Coronary artery (tissue), 2 donors: ENCODE measurements at places on chromosomes 3 and 15.

- DNase-seq: no peak
These were observed 29.1 kb downstream of the FGD5 start for GRCh38 chr3:14847613-14848541.

DNA sequence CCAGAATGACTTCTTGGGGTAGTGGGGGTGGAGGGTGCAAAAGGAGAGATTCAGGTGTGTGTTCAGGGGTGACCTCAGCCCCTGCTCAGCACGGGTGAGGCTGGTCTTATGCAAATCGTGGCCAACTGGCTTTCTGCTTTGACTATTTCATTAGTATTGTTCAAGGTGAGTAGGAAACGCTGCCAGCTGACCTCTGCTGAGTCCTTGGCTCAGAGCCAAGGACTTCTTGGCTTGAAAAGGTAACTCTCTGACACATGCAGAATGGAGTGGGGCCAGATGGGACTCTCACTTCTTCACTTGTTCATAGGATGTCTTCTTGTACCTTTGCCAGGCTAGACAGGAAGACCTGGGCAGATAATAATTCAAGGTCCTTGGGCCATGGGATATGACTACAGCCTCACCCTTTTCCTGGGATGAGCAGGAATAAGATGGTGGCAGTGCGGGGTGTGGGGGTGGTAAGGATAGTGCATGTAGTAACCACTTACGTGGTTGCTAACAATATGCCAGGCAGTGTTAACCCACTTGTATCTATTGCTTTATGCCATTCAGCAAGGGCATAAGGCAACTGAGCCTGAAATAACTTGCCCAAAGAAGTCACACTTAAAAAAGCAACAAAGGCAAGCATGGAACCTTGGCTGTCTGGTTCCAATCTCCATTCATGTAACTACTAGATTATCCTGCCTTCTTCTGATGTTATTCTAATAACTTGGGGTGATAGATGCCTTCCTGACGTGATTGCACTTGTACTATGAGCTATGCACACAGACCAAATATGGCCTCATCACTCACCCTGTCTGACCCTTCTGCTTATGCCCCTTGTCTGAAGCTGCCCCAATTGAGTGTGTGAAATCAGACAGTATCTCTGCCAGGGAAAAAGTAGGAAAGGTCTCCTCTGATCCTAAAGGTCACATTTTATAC is 193.1 kb downstream of the NR1D2 start:
- DNase-seq: no peak

DNA sequence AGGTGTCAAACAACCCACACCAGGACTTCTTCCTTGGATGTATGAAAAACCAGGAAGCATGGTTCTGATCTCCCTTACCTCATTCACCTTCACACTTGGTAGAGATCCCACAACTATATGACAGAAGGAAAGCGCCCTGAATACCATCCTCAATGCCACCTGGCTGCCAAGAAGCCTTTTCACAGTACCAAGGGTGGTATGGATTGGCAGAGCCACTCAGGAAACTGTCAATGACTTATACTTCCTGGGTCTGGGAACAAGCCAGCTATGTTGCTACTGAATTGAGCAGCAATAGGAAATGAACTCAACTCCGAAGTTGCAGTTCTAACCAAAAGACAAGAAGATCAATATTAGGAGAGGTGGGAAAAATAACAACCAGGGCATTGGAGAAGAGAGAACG is 72.5 kb upstream of the PSMD6 start:
- DNase-seq: no peak

GRCh38 chr15:68326711-68327354 is 49.3 kb downstream of the FEM1B start:
- no peak for DNase-seq

- no peak for DNase-seq
These were observed 462.1 kb downstream of the MFSD1 start for GRCh38 chr3:159263750-159264553.

GRCh38 chr15:64009798-64010261 is 36.5 kb downstream of the DAPK2 start:
- DNase-seq: no peak

DNA sequence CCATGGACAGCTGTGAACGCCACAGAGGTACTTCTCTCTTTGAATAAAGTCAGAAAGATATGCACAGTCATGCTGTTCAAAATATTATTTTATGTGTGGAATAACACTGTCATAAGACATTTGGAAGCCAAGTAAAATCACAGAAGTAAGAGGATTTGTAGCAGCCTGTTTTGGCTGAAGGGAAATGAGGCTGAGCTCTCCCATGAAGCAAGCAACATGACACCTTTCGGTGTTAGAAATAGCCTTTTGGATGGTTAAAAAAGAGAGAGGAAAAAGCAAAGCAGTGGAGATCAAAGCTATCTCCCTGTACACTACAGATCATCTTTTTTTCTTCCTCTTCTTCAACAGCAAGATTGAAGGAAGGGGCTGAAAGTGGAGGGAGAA is 755.3 kb downstream of the ROBO1 start:
- no peak for DNase-seq

DNA sequence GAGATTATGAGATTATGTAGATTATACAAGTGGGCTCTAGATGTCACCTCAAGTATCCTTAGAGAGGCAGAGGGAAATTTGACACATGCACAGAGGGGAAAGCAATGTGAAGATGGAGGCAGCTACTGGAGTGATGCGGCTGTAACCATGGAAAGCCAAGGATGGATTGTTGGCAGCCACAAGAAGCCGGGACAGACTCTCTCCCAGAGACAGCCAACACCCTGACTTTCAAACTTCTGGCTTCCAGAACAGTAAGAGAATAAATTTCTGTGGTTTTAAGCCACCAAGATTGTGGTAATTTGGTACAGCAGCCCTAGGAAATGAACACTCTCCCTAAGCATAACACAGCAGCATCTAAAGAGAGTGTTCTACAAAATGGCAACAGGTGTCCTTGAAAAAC is 34.4 kb upstream of the PRICKLE2 start:
- no peak for DNase-seq

- no peak for DNase-seq
These were observed 34.7 kb upstream of the MRPS22 start for GRCh38 chr3:139309061-139309591.

DNA sequence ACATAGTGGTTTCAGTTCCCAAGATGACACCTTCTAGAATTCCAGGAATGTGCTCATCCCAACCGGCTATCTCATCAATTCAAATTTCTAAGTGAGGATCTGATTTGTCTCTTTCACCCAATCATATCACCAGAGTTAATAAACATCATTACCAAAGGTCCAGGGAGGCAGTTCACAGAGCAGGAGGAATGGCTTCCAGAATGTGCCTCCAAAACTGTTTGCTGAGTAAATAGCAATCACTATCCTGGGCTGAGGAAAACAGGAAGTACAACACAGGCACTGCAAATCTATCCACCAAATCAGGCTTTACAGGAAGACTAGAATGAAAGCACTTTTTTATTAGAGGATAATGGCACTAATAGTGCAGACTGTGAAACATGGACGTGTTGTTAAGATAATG is 61.5 kb downstream of the OSBPL10 start:
- no peak for DNase-seq

DNA sequence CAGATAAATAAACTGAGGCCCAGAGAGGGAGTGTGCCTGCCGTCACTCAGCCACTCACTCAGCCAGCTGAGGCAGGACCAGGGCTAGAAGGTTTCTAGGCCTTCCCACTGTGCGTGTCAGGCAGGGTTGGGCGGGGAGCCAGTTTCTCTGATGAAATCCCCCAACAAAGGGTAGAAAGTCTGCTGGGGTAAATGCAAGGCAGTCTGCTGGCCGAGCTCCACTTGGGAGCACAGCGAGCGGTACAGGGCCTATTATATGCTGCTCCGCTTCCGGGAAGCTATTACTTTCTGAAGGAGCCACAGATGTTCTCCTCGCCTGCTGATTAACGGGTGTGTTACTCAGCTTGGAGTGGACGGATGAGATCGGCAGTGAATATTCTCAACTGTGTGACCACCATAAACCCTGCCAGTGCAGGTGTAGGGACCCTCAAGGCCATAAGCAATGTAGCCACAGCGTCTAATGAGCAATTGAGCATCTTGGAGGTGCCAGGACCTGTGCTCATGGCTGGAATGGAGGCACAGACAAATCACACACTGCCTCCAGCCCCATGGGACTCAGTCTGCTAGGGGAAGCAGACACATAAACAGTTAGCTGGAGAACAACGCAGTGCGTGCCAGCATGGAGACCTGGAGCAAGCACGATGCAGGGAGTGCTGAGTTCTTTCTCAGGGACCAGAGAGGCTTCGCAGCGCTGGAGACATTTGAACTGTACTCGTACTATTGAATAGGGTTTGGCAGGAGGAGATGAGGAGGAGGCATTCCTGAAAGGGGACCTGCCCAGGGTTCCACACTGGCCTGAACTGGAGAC is 42.1 kb downstream of the CORO2B start:
- DNase-seq: peak; percentile 89

GRCh38 chr3:95333826-95334225 is 1271.0 kb downstream of the NSUN3 start:
- DNase-seq: no peak

GRCh38 chr15:80891006-80891405 is 98.6 kb downstream of the MESD start:
- no peak for DNase-seq

- DNase-seq: no peak
These were observed 36.8 kb upstream of the TRH start for GRCh38 chr3:129937717-129938116.

- no peak for DNase-seq
These were observed 5.5 kb downstream of the MYL3 start for GRCh38 chr3:46857485-46858341.

GRCh38 chr3:134471521-134472193 is 14.1 kb downstream of the ANAPC13 start:
- no peak for DNase-seq

DNA sequence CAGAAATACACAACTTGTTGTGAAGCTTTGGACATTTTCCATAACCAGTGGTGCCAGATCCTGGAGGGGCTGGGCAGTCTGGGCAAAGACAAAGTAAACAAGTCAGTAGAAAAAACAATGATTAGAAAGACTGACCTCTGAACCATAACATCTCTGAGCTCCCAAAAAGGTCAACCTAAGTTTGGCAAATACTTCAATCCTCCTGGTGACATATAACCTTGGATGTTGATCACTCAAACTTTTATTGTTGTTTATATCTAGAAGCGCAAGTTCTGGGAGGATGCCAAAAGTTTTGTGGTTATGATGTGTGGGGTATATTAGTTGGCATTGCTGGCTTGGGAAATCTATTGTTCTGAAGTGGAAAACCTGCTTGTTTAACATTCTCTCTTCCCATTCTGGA is 257.7 kb downstream of the DIPK2A start:
- no peak for DNase-seq

GRCh38 chr15:74127954-74128784 is 2.2 kb upstream of the ISLR2 start:
- no peak for DNase-seq

- DNase-seq: peak; percentile 86
These were observed 161.9 kb downstream of the FNDC3B start for GRCh38 chr3:172201136-172201869.

- peak; percentile 89 for DNase-seq
These were observed 29.0 kb downstream of the ADCY5 start for GRCh38 chr3:123419850-123420297.

- DNase-seq: no peak
These were observed 366.6 kb downstream of the SOX2 start for GRCh38 chr3:182078316-182078715.

- no peak for DNase-seq
These were observed 39.3 kb upstream of the SSR3 start for GRCh38 chr3:156594219-156594683.

GRCh38 chr3:88151358-88151757 is 1.6 kb downstream of the C3orf38 start:
- DNase-seq: no peak

DNA sequence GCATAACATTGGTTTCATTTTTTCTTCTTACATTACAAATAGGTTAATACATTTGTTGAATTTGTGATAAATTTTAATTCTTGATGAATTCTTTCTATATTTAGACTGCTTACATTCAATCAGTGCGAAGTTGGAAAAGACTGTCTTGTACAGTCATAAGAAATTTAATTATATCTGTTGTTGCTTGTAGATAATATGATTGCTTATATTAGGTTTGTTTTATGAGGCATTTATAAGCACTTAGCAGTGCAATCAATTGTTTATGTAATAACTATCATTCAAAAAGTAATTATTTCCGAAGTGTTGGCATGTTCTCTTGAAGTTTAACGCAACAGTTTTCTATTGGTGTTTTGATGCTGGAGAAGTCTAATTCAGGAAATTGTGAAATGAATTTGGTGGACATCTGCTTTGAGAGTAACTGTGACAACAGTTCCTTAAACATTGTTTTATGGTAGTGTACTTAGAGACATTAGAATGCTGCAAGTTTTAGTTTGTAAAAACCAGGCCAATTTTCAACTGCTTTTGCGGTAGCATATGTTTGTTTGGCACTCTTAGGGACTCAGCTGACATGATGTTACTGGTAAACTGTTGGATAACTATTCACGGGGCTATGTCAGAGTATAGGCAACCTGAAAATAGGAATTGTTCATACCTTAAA is 99.7 kb downstream of the NAALADL2 start:
- no peak for DNase-seq

GRCh38 chr15:26939398-26939797 is 31.6 kb upstream of the GABRG3 start:
- DNase-seq: no peak

- DNase-seq: no peak
These were observed 50.8 kb upstream of the PLAAT1 start for GRCh38 chr3:193190146-193190786.

DNA sequence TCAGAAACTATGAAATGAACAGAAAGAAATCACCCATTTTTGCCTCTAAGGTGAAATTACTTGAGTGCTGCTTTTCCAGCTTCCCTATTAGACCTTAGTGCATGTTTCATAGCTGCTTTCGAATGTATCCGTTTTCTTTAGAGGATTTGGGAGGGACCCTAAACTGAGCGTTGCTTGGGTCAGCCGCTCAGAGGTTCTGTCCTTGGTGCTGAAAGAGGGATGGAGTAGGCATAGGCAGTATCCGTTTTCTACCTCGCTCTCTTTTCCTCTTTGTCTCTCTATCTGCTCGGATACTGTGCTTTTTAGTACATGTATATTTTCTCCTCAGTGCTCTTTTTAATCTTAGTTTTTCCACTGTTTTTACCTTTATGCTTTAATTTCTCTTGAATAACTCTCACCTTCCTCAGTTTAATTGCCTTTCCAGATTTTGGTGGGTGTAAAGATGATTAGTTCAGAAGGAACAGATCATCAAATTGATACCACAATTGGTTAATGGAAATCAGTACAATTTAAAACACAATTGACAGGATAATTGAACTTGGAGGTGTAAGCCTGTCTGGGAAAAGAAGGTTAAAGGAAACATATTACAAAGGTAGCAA is at the start of gene DRD3:
DRD3 (minus strand) TSS at position 283 of the 599 bp plus-strand sequence. CDS start 7,060 bp downstream, outside the sequence.
- no peak for DNase-seq
